Peyer's patch (tissue), 4 donors: ENCODE measurements at places on chromosomes 5 and 9.
A peak's percentile ranks its signal among the peaks of the same experiment; 100 is the strongest.

- DNase-seq, result no peak
Measured at GRCh38 chr5:125717209-125717608, 706.0 kb upstream of the GRAMD2B start.

DNA sequence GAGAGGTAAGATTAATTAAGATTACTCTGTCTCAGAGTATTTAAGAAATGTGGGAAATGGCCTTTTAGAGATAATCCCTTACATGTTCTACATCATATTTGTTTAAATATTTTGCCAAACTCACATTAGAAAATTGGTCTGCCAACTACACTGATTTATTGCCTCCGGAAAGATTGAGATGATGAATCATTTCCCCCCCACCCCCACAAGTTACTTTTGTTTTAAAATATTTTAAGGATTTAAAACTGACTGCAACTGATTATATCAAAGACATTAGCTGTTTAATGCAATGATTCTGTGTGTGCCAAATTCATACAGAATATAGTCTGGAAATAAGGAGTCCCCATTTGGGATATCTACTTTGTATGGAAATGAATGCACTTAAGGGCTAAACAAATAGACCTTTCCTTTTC lies 674.4 kb downstream of the PRR16 start:
- DNase-seq, result no peak

- DNase-seq, result no peak
Measured at GRCh38 chr5:5795074-5795771, 372.7 kb downstream of the ICE1 start.

- peak; percentile 18 for DNase-seq
Measured at GRCh38 chr5:82165740-82166530, 112.2 kb downstream of the RPS23 start.

DNA sequence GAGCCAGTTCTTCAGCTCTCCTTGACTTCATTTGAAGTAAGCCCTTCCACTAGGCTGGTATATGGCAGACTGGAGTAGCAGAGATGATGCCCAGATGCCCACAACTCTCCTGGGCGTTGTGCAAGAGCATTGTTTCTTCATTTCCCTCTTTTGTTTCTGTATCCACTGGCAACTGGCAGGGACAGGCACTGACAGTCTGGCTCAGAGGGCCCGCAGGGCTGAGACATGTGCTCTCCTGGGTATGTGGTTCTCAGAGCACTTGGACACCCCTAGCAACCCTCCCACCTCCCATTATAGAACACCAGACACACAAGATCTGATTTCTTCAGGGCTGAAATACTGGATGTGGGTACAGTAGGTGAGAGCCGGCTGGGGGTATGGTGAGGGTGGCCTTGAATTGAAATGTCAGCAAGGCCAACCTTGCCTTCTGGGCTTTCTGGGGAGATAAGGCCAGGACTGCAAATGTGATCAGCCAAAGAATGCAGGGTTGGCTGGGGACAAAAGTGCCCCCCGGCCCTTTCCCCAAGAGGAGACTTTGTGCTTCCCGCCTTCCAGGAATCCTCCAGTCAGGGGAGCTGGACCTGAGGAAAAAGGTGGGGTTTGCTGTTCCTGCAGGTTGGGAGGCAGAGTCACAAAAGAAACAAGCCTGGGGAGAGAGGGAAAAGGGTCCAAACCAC lies 28.6 kb upstream of the CTNNA1 start:
- no peak for DNase-seq

DNA sequence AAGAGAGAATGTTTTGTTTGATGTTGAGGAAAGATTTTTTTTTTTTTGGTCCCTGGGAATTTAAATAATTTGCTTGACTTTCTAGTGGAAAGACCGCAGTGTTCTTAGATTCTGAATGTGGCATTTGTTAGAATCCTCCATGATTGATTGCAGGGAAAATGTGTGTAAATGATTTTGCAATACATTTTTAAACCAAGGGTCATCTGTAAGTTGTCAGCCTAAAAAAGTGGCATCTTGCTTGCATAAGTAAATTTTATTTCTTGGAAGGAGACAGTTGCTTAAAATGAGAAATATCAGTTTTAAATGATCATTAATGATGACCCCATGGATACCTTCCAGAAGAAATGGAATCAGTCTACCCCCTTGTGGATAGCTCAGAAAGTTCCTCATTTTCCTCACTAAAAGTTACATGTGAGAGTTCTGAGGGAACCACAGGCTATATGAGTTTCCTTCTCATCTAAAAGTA lies 105.1 kb upstream of the SLC25A48 start:
- DNase-seq, result no peak

- DNase-seq, result no peak
Measured at GRCh38 chr5:127812570-127812969, 109.4 kb downstream of the CCDC192 start.

GRCh38 chr9:16029046-16029615 lies 476.3 kb downstream of the CCDC171 start:
- DNase-seq, result no peak

DNA sequence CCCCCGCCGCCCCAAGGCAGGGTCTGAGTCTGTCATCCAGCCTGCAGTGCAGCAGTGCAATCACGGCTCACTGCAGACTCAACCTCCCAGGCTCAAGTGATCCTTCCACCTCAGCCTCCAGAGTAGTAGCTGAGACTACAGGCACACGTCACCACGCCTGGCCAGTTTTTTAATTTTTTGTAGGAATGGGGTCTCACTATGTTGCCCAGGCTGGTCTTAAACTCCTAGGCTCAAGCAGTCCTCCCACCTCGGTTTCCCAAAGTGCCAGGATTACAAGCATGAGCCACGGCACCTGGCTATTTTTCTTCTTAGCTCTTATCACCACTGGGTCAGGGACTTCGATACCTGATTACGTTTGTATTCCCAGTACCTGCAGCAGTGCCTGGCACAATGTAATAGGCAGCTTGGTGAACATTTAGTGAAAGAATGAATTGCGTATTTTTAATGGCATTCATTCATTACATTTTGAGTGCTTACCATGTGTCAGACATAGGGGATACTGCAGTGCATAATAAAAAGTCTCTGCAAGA lies 10.3 kb downstream of the LARP1 start:
- DNase-seq, result no peak

DNA sequence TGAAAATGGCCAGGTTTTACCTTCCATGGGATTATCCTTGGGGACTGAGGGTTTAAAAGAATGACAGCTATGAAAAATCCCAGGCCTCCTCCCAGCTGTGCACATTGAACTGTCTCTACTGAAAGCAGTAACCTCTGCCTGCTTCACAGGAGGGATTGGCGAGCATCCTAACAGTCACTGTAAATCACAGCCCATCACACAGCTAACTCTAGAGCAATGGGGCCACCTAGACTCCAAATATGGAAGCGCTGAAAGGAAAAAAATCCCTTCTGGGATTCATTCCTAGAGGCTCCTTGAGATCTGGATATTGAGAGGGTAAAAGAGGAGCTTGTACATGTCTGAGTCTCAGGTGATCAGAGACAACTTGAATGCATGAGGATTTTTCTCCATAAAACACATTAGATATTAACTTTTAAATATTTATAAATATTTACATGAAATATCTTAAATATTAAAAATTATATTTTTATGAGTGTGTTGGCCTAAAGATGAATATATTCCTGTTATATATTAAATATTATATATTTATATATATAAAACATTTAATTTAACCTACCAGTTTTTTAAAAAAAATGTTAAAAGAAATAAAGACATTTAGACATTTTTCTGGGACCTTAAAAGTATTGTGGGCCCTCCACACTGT lies 133.8 kb upstream of the SLC24A2 start:
- DNase-seq, result no peak
